T-helper 22 cell (primary cell): ENCODE measurements at places on chromosomes 2 and 18.

- DNase-seq = no peak
Observed at GRCh38 chr2:223880796-223881195, 43.4 kb upstream of the AP1S3 start.

- DNase-seq = no peak
Observed at GRCh38 chr2:27255660-27256059, 7.2 kb downstream of the SLC30A3 start.

DNA sequence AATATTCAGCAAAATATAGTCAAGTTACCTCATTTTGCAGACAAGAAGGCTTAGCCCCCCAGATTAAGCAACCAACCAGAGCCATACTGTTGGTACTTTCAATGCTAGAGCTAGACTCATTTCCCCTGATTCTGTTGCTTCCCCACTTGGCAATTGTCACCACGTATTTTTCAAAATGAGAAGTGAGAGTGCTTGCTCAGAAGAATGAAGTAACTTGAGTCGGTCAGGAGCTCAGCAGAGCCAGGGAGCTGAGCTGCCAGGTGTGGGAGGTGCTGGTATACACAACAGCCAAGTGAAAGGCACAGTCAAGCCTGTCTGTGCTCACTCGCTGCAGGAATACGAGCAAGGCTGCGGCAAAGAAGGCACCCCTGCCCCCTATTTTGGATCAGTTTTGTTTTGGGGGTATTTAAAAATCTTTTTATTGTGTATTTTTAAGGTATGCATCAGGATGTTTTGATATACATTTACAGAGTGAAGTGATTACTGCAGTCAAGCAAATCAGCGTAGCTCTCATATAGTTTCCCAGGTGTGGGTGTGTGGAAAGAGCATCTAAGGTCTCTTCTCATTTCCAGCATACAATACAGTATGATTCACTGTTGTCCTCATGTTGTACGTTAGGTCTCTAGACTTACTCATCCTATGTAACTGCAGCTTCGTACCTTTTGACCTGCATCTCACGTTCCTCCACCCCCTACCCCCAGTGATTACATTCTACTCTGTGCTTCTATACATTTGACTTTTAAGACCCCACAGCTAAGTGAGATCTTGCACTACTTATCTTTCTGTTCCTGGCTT lies 62.4 kb downstream of the MRPS9 start:
- no peak for DNase-seq

DNA sequence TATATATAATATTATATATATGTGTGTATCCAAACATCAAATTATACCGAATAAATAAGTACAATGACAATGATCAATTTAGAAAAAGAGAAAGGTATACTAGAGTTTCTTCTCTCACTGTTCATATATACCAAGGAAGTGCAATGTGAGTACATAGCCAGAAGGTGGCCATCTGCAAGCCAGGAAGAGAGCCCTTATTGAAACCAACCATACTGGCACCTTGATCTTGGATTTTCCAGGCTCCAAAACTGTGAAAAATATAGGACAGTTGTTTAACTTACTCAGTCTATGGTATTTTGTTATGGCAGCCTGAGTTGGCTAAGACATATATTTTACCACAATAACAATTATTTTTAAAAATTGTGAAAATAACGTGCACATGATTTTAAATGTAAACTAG lies 1490.2 kb upstream of the SLC39A10 start:
- DNase-seq = no peak

DNA sequence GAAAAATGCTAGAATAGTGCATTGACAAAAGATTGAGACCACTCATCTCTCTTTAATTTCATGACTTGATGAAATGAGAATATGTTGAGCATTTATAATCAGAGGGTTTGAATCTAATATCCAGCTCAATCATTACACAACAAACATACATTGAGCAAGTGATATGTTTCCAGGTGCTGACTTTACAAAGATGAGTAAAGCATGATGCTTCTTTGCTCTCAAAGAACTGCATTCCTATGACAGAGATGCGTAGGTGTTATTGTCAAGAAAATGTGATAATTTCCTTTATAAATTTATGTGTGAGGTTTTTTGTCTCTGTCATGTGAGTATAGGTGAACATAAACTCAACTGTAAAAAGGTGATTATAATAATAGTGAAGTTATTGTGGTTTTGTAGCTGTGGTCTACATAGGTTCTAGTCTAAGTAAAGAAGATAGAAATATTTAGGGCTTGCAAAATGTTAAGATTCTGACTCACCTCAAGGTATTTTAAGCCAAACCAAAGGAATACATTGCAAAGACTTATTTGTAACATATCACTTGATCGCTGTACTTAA lies 389.8 kb downstream of the GALNT13 start:
- no peak for DNase-seq

DNA sequence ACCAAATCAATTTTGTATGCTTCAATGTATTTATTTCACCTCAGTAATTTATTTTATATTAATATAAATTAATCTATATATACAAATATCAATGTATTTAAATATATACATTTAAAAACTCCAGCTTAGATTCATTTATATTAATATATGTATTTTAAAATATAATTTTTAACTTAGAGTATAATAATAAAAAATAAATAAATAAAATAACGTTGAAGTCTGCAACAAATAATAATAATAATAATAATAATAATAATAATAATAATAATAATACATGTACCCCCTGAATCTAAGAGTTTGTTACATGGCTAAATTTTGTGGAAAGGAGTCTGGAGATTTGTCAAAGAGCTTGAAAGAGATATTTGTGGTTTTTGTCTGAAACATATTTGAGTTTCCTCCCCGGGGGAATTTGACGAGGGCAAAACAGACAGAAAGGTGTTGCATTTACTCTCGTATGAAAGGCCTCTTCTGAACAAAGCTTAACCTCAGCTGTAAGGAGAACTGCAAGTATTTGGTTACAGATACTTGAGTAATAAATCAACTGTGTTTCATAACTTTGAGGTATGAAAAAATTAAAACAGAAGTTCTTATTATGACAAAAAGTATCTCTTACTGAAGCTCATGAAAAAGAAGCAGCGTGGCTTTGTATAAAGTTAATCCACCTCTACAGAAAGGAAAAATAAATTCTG lies 93.4 kb downstream of the CDH19 start:
- no peak for DNase-seq

- no peak for DNase-seq
Observed at GRCh38 chr2:227082286-227082685, 81.7 kb downstream of the COL4A4 start.

DNA sequence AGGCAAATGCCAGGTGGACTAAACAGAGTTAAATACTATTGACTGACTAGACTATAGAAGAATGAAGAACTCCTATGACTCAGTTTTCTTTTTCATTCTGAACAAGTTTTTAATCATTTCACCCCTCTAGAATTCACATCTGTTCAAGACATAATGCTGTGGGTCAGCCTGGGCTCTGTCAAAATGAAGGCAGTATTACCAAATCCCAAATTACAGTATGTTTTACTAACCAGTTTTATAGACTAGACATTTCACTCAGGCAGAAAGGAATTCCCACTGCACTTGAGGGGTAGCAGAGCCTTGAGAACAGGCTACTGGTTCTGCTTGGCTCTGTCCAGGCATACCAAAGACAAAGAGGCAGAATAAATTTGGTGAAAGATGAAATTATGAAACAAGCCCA lies 511.7 kb downstream of the EPHA4 start:
- DNase-seq = no peak

GRCh38 chr2:23211987-23212583 lies 172.9 kb upstream of the KLHL29 start:
- no peak for DNase-seq

DNA sequence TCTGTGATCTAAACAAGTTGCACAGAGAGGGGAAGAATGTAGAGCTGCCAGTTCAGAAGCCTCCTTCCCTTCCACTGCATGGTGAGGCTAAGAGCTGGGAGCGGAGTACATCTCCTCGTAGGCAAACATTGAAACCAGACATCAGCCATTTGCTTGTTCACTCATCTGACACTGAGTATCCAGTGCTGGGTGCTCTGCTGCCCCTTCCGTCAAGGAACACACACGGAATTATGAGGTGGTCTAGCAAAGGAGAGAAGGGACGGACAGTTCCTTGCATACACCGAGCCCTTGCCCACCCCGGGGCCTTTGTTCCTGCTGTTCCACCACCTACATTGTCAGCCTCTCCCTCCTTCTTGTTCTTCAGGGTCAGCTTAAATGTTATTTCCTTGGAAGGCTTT lies 44.6 kb downstream of the SLC4A1AP start:
- no peak for DNase-seq

DNA sequence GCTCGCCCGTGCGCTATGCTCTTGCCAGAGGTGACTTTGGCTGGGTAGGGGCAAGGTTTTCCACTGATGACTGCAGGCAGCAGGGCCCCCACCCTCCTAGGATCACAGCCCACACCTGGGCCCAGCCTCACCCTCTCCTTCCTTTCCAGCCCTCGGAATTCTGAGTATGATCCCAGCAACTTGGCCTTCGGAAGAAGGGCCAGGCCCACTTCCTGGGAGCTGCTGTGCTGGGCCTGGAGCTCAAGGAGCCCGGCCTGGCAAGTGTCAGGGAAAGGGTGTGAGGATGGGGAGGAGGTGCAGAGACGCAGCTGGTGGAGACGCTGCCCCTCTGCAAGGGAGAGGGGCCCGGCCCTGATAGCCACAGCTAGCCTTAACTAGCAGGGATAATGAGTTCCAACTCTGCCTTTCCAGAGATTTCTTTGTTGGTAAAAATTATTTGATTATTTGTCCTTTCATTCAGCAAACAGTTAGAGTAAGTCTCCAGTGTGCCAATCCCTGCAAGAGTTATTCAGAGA lies 1.7 kb upstream of the CNDP1 start:
- DNase-seq = no peak

DNA sequence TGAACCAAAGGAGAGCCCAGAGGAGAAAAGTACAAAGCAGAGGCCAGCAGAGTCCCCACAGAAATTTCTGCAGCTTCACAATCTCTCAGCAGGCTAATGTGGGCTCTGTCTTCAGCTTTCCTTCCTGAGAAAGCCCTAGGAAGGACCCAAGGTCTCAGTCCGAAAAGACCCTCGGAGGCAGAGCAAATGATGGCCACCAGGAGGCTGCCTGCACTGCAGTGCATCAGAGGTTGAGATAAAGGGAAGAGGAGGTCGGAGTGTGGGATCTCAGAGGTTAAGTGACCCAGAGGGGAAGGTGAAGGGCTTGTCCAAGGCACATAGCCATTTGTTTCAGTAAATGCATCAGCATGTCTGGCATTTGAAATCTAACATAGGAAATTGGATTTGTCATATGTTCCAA lies 299.1 kb upstream of the SLC14A2 start:
- no peak for DNase-seq

DNA sequence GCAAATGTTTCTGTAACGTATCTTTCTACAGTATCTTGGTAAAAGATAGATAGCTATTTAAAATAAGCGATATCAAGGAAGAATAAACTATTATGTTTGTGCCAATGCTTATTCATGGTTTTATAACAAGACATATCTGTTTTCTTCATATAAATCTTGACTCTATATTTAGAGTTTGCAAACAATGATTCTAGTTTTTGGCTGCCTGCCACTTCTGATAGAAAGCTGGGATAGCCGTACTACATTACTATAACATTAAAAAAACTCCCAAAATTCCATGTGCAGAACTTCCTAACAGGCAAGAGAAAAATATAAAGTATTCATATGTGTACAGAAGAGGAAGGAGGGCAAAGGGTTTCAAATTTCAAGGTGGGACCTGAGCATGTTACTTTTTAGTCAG lies 985.0 kb downstream of the BCL11A start:
- DNase-seq = no peak

GRCh38 chr18:12113999-12114646 lies 20.5 kb downstream of the ANKRD62 start:
- no peak for DNase-seq

DNA sequence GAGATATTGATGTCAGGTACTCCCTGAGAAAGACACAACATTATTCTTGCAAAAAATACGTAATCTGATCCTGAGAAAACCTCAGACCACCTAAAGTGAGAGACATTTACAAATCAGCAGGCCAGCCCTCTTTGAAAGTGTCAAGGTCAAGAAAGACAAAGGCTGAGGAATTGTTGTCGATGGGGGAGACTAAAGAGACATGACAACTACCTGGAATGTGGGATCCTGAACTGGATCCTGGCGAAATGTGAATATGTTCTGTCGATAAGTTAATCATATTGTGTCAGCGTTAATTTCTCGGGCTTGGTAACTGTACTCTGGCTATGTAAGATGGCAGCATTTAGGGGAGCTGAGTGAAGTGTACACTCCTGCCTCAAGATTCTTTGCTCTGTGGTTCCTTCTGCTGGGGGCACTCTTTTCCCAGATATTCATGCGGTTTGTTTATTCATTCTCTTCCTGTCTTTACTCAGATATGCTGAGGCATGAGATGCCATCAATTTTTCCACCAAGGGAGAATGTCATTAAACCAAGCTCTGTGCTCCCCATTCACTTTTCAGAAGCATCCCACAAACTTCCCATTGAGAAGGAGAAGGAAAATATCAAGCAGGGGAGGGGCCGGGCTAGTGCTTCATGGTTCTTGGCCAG lies 154.9 kb downstream of the CAPN13 start:
- DNase-seq = no peak

- no peak for DNase-seq
Observed at GRCh38 chr18:59426855-59427254, 67.8 kb upstream of the LMAN1 start.

- DNase-seq = no peak
Observed at GRCh38 chr2:241200822-241201395, 12.4 kb downstream of the ANO7 start.

DNA sequence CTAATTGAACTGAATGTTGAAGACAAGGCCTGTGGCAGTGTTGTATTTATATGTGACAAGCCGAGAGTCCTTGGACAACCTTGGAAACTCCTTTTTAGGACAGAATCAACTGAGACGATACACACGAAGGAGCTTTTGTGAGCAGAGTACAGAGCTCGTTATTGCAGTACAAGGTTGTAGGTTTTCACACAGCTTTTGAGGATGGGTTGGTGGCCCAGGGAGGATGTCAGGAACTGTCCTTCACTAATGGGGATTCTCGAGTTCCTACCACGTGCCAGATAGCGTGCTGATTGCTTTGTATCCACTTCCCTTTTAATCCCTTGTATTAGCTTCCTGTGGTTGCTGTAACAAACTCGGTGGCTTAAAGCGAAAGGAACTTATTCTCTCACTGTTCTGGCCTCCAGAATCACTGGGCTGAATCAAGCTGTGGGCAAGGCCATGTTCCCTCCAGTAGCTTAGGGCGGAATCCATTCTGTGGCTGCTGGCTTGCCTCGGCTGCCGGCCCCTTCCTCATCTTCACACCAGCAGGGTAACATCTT lies 20.2 kb downstream of the INPP4A start:
- DNase-seq = no peak

DNA sequence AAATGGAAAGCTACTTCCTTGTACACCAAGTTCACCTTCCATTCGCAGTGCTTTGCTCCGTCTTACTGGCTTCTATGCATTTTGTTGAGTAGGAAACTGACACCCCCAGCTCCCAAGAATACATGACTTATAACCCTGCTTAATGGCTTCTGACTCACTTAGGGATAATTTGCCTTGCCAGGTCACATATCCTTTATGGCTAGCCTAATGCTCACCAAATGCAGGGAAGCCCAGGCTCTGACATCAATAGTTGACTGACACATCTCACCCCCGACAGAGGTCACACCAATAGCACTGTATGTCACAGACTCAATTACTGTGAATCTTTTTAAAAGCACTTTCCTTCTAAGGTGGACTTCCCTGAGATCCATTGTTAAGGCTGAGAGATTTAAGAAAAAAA lies 147.2 kb downstream of the DTNA start:
- DNase-seq = no peak

- no peak for DNase-seq
Observed at GRCh38 chr18:46756025-46756558, 761 bp downstream of the ST8SIA5 start.
